Activated T-helper 2 cell treated with anti-CD3 and anti-CD28 coated beads, Interferon-gamma antibody, Interleukin-2, Interleukin-4, amounts not matched to agents 10 μg/mL and 5 μg/mL and 100 μg/mL, durations not matched to agents 14 hours and 24 hours and 36 hours (primary cell): ENCODE measurements at places on chromosomes 13 and 19. TPM values are rescaled to one million over a fixed set of nuclear protein-coding genes. Genes with fewer than 3 reads are reported as not detected.

IGFL1 gene
- not detected in 2 replicates for total RNA-seq

GRIK5 gene
- 2.4 and 3.3 TPM in 2 replicates for total RNA-seq

TMEM150B gene
- total RNA-seq = 0.41 and 0.46 TPM in 2 replicates

C19orf67 gene
- 0.46 and 0.75 TPM in 2 replicates for total RNA-seq

PROZ gene
- not detected in 2 replicates for total RNA-seq

ZNF253 gene
- total RNA-seq = 8.6 and 9.9 TPM in 2 replicates

TGFBR3L gene
- 6.3 TPM in 2 replicates for total RNA-seq

RUBCNL gene
- total RNA-seq = 0.76 and 1.1 TPM in 2 replicates

NLRP11 gene
- not detected in 2 replicates for total RNA-seq

LGI4 gene
- total RNA-seq = 0.27 TPM in 1 of 2 replicates, not detected in the other

FAM216B gene
- not detected in 2 replicates for total RNA-seq

SLC25A42 gene
- 9.1 and 9.2 TPM in 2 replicates for total RNA-seq

MAMSTR gene
- total RNA-seq = 1.2 and 1.3 TPM in 2 replicates

TLE6 gene
- 1.4 and 1.5 TPM in 2 replicates for total RNA-seq

ZNF135 gene
- total RNA-seq = not detected in 2 replicates

ARL11 gene
- total RNA-seq = 0.89 and 1.0 TPM in 2 replicates

CEACAM20 gene
- not detected in 2 replicates for total RNA-seq
